Pons (tissue), 1 donor: ENCODE measurements at places on chromosomes 12 and 14.

DNA sequence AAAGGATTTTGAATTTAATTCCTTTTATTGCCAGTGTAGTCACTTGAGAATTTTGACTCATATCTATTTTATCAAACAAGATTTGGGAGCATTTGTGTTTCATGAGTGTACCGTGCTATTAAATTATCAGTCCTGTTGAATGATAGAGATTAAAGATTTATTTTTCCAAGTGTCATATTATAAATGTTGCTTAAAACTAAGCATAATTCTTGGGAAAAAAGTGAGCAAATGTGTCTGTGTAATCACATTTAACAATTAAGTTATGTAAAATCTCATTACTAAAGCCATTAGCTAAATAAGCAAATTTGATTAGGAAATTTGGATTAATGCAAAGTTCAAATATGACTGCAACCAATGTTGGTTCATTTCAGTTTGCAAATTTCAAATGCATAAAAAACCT, 266.7 kb downstream of the TMTC2 start:
- no peak for DNase-seq

GRCh38 chr14:91284146-91284790, 39.8 kb upstream of the GPR68 start:
- no peak for DNase-seq

GRCh38 chr14:74486164-74486563, 6.9 kb downstream of the NPC2 start:
- no peak for DNase-seq

- DNase-seq, result no peak
These were observed 172.7 kb upstream of the CNOT2 start for GRCh38 chr12:70070494-70071007.

DNA sequence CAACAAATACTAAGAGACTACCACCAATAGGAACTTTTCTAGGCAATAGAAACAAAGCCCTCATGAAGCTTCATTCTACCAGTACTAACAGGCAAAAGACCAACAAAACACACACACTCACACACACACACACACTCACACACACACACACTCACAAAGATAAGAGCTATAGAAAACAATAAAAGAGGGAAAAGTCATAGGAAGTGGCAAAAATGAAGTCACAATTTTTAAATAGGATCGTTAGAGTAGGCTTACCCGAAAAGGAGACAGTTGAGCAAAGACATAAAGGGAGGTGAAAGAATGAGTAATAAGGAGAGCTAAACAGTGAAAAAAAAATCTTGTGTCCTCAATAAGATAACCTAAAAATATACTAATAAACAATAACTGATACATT, 66.5 kb downstream of the C2CD5 start:
- DNase-seq, result no peak

GRCh38 chr12:117489671-117490070, 128.2 kb upstream of the NOS1 start:
- no peak for DNase-seq

DNA sequence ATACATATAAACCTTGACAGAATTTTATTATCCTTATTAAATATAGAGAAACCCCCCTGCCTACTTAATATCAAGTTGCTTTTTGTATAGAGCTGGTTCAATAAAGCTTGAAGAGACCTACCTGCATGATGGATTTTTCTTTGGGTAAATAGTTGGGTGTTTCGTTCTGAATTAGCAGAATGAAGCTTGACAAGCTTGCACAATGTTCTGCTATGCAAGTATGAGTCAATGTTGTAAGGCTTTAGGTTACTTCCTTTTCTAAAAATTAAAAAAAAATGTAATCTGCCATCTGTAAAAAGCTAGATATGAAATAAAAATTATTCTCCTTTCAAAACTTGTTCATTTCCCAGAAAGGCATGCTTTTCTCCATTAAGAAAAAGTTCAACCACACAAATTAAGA, 1662.6 kb upstream of the SEL1L start:
- no peak for DNase-seq

GRCh38 chr14:103281496-103282231, 52.4 kb upstream of the EIF5 start:
- peak; percentile 25 for DNase-seq

DNA sequence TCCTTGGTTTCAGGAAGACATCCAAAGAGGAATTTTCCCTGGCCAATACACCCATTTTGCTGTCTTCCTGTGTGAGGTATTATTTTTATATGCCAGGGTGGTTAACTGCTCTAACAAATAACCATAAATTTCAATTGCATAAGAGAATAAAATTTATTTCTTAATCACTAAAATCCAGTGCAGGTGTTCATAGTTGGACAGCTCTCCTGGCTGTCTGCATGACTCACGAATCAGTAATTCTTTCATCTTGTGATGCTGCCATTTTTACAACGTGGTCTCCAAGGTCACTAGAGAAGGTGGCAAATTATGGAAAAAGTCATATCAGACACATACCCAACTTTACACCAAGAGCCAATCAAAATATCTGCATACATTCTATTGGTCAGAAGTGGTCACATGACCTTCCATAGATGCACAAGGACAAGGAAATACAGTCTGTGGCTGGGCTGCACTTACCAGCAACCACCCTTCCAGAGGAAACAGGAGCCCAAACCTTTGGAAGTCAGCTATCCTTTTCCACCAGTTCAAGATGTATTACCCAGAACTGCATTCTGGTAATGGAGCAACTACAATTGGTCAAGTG, 193.5 kb upstream of the PLEKHG7 start:
- no peak for DNase-seq

GRCh38 chr14:64475585-64476273, 10.4 kb downstream of the AKAP5 start:
- no peak for DNase-seq

- DNase-seq, result no peak
These were observed 22.1 kb downstream of the TRPV4 start for GRCh38 chr12:109810954-109811623.

GRCh38 chr12:132967736-132968135, 11.6 kb upstream of the ZNF605 start:
- no peak for DNase-seq

- no peak for DNase-seq
These were observed 9.7 kb downstream of the TCL1B start for GRCh38 chr14:95695913-95696312.

DNA sequence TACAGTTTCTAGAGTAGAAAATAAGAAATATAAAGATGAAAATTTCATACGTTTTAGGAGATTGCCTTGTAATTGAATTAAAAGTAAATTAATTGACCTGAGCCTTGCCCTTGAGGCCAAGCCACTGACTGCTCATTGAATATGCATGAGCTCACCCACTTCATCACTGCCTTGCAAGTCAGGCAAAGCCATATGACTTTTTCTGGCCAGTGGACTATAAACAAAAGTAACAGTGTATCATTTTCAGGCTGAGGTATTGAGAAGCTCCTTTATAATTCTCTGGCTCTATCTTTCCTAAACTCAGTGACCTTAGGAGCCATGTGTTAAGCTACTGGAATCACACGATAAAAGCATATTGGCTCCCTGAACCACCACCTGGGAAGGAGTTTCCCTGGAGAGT, 369.3 kb downstream of the NUAK1 start:
- DNase-seq, result peak; percentile 16

DNA sequence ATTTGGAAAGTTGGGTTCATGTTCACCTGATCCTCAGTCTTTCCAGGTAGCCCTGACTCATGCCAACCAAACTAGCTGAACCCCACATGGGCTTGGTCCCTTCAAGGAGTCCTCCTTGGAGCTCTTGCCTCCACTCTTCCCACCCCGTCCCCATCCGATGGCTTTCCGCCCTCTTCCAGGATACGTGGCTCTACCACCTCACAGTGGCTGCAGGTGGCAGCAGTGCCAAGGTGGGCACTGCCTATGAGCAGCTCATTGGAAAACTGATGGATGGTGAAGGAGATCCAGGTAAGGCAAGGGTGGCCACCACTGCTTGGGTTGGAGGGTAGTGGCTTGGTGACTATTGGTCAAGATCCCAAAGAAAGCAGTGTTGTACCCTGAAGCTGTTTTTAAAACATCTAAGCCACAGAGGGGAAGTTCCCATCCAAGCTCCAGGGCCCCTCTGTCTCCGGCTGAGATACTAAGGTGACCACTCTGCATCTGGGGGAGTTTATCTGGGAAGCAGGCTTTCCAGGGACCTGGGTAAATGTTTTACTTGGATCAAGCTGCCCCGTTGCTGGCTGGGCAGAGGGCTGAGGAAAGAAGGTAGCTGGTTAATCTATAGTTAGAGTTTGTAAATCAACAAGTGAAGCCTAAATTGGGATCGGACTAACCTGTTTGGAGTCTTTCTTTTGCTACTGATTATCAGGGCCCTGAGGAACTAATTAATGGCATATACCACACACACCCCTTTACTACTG, 23.7 kb downstream of the PIGH start:
- no peak for DNase-seq

DNA sequence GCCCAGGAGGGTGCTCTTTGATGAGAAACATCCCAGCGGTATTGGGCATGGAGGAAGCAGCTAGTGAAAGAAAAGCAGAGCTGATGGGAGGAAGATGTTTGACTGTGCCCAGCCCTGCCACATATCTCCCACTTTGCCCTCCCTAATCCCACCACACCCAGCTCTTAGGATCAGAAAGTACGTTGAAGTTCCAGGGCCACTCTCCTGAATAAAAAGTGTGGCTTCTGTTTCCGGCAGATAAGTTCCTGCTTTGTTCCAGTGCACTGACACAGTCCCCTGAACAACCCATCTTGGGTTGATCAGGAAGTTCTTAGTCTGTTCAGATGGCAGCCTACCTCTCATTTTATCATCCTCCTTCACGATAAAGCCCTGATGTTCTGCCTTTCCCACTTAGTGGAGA, 16.5 kb downstream of the TPCN1 start:
- DNase-seq, result no peak

DNA sequence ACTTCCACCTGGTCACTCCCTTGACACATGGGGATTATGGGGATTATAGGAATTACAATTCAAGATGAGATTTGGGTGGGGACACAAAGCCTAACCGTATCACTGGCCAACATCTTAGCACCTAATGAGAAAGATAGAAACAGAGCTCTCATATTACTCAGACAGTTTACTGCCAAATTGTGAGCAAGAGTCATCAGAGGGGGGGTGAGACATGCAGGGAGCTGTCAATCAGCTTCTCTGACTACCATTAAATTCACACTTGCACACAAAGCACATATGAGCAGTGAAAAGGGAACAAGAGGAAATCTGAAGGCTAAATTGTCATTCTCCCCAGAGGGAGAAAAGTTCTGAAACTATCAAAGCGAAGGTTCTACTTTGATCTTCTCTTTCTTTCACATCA, 78.1 kb upstream of the GRIN2B start:
- DNase-seq, result no peak

DNA sequence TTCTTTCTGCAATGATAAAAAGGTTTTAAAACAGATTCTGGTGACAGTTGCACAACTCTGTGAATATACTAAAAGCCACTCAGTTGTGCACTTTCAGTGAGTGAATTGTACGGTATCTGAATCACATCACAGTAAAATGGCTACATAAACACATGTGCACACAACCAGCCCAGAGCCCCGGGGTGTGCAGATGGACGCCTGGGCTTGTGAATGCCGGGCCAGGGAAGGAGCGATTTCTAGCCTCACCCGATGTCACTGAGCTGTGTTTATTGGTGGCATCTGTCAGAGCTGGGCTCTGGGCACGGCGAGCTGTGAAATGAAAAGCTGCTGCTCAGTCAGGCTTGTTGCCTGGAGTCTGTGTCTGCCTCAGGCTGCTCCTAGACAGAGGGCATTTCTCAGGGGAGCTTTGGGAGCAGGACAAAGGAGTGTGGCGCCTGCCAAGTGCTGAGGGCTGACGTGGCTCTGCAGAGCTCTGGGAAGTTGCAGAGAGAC, 25.9 kb downstream of the RHOF start:
- peak; percentile 79 for DNase-seq

GRCh38 chr12:33322519-33322918, 117.1 kb downstream of the SYT10 start:
- no peak for DNase-seq

GRCh38 chr12:54975272-54975671, 9.3 kb downstream of the TESPA1 start:
- peak; percentile 82 for DNase-seq

- DNase-seq, result no peak
These were observed 137.6 kb upstream of the SSTR1 start for GRCh38 chr14:38070061-38070588.

DNA sequence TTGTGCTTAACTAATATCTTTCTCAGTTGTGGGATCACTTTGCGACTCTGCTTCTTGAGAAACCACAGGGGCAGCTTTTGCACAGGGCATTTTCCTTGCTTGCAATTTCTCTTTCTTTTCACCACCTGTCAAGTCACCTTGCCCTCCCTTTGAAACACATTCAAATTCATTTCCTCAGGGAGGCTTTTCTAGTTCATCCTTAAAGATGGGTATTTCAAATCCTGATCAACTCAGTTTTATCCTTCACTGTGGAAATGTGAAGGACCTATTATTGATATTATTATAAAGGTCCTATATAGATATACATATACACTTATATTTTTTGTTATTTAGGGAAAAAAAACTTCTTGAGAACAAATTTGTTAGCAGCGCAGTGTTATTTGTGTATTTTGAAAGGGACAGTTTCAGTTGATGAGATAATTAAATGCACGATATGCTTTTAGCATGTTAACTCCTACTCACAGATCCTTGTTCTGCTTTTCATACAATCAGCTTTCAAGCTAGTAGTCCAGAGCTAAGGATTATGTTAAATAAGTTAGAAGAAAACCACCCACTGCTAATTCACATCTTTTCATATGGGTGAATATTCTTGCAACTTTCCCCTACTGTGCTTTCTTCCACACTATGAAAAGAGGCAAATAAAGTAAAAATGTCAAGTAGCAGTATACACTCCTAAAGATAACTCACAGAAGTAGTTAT, 501.4 kb upstream of the RGS6 start:
- no peak for DNase-seq

DNA sequence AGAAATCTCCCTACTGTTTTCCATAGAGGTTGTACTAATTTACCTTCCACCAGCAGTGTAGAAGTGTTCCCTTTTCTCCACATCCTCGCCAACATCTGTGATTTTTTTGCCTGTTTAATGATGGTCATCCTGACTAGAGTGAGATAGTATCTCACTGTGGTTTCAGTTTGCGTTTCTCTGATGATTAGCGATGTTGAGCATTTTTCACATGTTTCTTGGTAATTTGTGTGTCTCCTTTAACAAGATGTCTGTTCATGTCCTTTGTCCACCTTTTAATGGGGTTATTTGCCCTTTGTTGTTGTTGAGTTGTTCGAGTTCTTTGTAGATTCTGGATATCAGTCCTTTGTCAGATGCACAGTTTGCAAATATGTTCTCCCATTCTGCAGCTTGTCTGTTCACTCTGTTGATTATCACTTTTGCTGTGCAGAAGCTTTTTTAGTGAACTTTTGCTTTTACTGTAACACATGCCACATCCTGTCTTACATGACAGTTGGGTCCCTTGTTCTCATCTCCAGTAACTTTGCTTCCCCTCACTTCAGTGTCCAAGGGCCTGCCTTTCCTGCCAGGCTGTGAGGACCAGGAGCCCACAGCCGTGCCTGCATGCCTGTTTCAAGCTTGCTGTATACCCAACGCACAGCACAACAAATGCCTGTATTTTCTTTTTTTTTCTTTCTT, 64.9 kb downstream of the SPRING1 start:
- DNase-seq, result no peak

- DNase-seq, result no peak
These were observed 955 bp upstream of the FITM1 start for GRCh38 chr14:24129410-24129998.

GRCh38 chr12:46944088-46944487, 118.3 kb upstream of the SLC38A4 start:
- peak; percentile 15 for DNase-seq

GRCh38 chr14:106200541-106201315, 674.3 kb downstream of the TMEM121 start:
- DNase-seq, result no peak

- no peak for DNase-seq
These were observed 5.1 kb upstream of the TMED10 start for GRCh38 chr14:75181293-75182062.
